Bladder microvascular endothelial cell (primary cell): ENCODE measurements at places on chromosomes 12 and 14. TPM values are rescaled to one million over a fixed set of nuclear protein-coding genes. Genes with fewer than 3 reads are reported as not detected.

The CFAP251 gene
- 1.1 and 5.9 TPM in 2 replicates for total RNA-seq

The OLR1 gene
- under 0.01 TPM in 1 of 2 replicates, not detected in the other for total RNA-seq

The BIN2 gene
- not detected in 2 replicates for total RNA-seq

The PTPN21 gene
- 3.4 and 13.5 TPM in 2 replicates for total RNA-seq

The TAS2R20 gene
- total RNA-seq, result 1.6 and 8.5 TPM in 2 replicates

The YEATS4 gene
- 12.6 and 15.4 TPM in 2 replicates for total RNA-seq

The YLPM1 gene
- total RNA-seq, result 19.1 and 66.7 TPM in 2 replicates

The CLEC6A gene
- total RNA-seq, result not detected in 2 replicates

The LTB4R gene
- 2.4 and 4.2 TPM in 2 replicates for total RNA-seq

The IL31 gene
- total RNA-seq, result not detected in 2 replicates

The BCL11B gene
- total RNA-seq, result under 0.01 TPM in 2 replicates

The KIF26A gene
- 7.0 and 18.6 TPM in 2 replicates for total RNA-seq

The TSPAN9 gene
- total RNA-seq, result 37.9 and 121 TPM in 2 replicates

The CRIP1 gene
- 0.25 and 4.5 TPM in 2 replicates for total RNA-seq

The FANCM gene
- 6.3 and 12.5 TPM in 2 replicates for total RNA-seq

The HRK gene
- total RNA-seq, result not detected in 2 replicates

The ADCY4 gene
- total RNA-seq, result 61.5 and 89.6 TPM in 2 replicates

The FOXN4 gene
- total RNA-seq, result not detected in 2 replicates

The GOLGA3 gene
- 52.6 and 138 TPM in 2 replicates for total RNA-seq

The ACOT4 gene
- total RNA-seq, result 0.49 and 0.76 TPM in 2 replicates

The AHNAK2 gene
- 23.2 and 35.3 TPM in 2 replicates for total RNA-seq

The TSPAN19 gene
- 0.19 TPM in 1 of 2 replicates, not detected in the other for total RNA-seq

The PSME1 gene
- 118 and 158 TPM in 2 replicates for total RNA-seq

The RILPL1 gene
- total RNA-seq, result 5.2 and 14.9 TPM in 2 replicates

The MYG1 gene
- 26.3 and 37.1 TPM in 2 replicates for total RNA-seq

The KCNMB4 gene
- total RNA-seq, result 0.32 and 0.57 TPM in 2 replicates

The C12orf56 gene
- total RNA-seq, result not detected in 2 replicates

The RAD51AP1 gene
- total RNA-seq, result 9.7 and 13.3 TPM in 2 replicates

The NRL gene
- 0.82 and 0.97 TPM in 2 replicates for total RNA-seq

The SLC7A8 gene
- not detected in 2 replicates for total RNA-seq

The COX8C gene
- total RNA-seq, result not detected in 2 replicates

The PPP1R12A gene
- 104 and 183 TPM in 2 replicates for total RNA-seq

The TBX3 gene
- total RNA-seq, result 4.5 and 6.6 TPM in 2 replicates

The MOAP1 gene
- 14.1 and 27.1 TPM in 2 replicates for total RNA-seq

The SLC39A5 gene
- total RNA-seq, result 0.38 TPM in 1 of 2 replicates, not detected in the other

The VASH1 gene
- total RNA-seq, result 54.4 and 113 TPM in 2 replicates

The KRT79 gene
- total RNA-seq, result not detected in 2 replicates

The GSG1 gene
- total RNA-seq, result not detected in 2 replicates
